SW 1271 (cell line): ENCODE measurements at places on chromosomes 1 and 21.

- DNase-seq, result no peak
Observed at GRCh38 chr1:241460098-241460873, 59.3 kb downstream of the FH start.

DNA sequence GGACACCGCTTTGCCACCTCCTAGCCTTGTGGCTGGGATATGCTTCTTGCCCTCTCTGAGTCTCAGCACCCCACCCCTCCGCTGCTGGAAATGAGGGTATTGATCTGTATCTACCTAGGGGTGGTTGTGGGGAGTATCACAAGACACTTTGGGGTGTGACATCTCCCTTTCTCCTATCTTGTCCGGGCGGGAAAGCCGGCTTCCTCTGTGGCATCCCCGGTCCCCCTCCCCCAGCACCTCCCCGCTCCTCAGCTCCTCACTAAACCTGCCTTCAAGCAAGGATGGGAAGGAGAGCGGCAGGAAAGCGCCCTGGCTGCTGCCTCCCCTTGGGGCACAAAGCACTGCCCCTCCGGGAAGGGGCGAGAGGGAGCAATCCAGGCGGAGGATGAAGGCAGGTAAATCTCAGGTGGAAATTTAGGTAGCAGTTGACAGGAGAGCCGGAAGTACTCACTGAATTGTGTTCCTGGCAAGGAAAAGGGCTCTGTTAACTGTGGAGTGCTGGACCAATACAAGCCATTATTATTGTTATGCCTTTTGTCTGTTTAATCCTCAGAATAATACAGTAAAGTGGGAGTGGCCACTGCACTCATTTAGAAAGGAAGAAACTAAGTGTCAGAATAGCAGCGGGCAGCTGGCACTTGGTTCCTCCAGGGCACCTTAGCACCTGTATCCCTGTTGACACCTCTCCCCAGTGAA, 49.0 kb upstream of the LRP8 start:
- DNase-seq, result no peak

DNA sequence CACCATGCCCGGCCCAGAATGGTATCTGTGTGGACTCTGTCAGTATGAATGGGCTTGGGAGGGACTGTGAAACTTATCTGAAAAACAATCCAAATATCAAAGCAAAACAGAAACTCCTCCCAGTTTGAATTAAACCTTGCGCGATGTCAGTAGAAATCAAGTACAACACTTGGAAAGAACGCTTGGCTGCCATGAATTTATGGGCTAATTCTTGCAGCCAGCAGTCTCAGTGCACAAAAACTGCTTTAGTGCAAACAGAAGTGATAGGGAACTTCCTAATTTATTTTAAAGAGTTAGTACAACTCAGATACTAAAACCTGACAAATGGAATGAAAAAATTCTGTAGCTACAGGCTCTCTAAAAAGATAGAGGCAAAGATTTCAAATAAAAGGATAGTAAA, 8.5 kb downstream of the CLCA1 start:
- no peak for DNase-seq

DNA sequence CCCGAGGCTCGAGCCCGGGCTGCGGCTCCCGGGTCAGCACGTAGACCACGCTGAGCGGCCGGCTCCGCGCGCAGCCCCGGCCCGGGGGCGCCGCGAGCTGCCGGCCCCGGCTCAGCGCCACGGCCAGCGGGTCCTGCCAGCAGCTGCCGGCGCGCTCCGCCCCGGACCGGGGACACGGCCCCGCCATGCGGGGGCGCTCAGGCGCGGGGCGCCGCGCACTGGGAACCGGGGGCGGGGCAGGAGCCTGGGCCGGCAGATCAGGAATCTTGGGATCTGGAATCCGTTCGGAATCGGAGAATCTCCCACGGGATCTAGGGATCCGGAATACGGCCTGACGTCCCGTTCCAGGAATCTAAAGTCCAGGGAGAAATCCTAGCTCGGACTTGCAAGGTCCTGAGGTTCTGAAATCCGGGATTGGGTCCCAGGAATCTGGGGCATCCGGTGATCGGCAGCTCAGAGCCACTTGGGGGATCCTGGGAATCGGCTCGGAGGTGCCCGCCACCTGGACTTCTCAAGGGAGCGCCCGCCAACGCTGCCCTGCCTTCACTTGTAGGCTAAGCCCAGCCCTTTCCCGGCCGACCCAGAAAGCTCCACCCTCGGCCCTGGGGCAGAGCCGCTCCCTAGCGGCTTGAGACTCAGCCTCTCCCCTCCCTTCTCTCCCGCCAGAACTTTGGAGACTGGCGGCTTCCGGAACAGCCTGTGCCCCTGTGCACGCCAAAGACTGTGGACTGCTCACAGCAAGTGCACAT, at the start of gene MAP3K6:
MAP3K6 (minus strand) TSS at position 551 of the 749 bp plus-strand sequence; CDS start at position 187, 364 bp downstream.
- DNase-seq, result peak; percentile 71

DNA sequence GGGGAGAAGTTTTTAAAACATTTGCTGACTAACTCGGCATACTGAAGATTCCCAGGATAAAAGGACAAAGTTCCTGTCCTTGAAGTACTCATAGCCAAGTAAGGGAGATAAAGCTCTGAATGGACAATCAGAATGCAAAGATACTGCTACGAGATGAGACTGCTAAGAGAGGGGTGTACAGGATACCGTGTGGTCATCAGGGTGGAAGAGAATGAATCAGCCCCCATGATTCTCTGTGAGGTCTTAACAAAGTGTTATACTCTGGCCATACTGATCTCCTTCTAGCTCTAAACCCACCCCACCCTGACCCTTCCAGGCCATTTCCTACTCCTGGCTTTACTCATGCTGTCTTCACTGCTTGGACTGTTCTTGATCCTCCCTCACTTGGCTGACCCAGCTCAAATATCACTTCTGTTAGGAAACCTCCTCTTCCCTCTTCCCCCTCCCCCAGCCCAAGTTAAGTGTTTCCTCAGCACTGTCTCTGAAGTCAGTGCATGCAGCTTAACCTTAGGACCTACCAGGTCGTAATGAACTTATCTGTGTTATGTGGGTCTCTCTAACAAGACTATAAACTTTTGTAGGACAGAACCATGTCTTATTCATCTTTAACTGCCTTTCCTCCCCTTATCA, 15.8 kb upstream of the MAGOH start:
- DNase-seq, result no peak

DNA sequence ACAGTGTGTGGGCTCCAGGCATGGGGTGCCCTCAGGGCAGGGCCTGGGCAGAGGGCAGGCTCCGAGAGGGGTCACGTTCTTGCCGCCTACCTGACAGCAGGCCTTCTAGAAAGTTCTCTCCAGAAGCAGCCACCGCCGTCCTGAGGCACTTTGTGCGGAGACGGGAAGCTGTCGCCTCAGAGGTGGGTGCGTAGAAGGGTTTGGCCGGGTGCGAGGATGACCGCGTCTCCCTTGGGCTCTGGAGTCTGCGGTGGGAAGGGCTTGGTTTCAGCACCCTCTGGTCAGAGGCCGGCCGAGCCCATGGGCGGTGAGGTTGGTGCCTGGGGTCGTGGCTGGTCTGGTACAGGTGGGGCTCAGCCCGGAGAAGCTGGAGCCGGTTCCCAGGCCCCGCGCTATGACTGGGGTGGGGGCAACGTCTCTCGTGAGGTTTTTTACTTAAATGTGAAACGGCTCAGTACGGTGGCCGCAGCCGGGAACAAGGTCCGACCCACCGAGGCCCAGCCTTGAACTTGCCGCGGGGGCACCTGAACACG, 10.1 kb upstream of the TTLL10 start:
- no peak for DNase-seq

- DNase-seq, result no peak
Observed at GRCh38 chr1:245240648-245241165, 85.9 kb downstream of the KIF26B start.

DNA sequence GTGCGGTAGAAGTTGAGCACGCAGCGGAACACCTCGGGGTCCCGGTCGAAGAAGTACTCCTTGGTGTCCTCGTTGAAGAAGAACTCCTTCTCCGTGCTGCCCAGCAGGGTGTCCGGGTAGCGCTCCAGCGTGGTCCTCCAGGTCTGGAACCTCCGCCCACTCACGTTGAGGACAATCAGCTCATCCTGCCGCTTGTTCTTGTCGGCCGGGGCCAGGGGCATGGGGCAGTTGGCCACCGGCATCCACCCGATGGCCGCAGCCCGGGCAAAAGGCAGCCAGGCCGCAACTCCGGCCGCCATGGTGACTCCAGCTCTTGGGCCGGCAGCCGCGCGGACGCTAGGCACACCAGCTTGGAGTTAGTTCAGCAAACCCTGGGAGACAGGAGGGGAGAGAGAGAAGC, 7.0 kb downstream of the KCND3 start:
- no peak for DNase-seq

DNA sequence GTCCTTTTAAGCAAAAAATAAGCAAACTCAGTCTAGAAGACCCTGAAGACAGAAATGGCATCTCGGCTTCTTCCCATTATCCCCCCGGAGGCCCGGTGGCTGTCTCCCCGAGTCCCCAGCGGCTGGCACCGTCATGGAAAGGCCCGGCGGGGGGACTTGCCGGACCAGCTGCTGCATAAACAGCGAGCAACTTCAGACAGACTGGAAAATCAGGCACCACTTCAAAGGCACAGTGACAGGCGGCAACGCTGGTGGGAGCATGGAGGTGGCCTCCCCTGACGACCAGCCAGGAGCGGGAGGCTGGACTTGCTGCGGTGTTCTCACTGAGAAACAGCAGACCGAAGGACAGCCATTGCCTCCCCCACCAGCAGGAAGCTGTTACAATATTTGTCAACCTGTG, 18.4 kb upstream of the C1QA start:
- DNase-seq, result no peak

GRCh38 chr1:201713086-201713810, 115.7 kb upstream of the IPO9 start:
- DNase-seq, result peak; percentile 85

- DNase-seq, result no peak
Observed at GRCh38 chr1:64302971-64303370, 99.5 kb downstream of the UBE2U start.

DNA sequence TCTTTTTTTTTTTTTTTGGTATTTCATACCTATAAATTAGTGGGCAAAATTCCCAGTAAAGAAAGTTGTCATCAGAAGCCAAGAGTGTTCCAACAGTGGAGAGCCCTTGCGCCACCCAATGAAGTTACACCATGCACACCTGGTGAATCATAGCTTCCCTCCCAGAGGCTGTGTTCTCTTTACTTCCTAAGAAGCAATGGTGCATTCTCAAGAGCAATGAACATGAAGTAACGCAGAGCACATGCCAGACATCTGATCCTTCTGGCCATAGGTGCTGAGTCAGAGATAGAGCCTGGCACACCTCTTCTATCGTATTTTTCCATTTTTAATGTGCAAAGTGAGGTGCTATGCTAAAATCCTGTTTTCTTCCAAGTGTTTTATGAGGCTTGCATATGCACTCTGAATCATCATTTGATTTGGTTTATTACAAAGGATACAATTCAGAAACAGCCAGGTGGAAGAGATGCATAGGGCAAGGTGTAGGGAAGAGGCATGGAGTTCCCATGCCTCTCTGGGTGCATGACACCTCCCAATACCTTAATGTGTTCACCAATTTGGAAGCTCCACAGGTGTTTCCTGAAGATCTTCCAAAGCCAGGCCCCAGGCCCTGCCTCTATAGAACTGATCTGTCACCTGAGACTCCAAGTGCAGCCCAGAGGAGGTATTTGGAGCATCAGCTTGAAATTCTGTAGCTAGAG, 408.0 kb downstream of the SIPA1L2 start:
- DNase-seq, result no peak

DNA sequence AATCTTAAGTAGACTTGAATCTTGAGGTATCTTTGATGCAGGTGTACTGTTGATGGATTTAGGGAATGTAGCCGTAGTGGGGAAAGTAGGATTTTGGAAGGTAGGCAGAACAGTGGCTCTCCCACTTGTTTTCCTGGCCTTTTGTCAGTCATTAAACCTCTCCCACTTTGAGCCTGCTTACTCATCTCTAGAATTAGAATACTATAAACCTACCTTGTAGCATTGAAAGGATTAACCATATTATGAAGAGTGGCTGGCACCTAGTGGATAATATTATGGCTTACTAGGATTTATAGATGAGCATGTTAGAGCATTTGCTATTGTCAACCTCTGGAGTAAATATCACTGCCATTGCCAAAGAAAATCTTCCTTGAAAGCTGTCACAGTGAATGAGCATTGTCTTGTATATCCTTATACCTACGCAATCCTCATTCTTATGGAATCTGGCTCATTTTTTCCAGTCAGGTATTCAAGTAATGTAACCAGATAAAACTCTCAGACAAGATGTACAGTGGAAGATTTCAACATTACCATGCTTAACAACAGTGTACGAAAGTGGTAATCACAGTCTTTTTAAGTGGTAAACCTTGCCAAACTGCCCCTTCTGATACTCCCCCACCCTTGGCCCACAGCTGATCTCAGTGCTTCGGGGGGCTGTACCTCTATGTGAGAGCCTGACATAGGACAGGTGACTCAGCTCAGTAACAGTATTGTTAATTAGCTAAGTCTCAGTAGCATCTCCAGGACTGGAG, 44.4 kb downstream of the SH3GLB1 start:
- no peak for DNase-seq

DNA sequence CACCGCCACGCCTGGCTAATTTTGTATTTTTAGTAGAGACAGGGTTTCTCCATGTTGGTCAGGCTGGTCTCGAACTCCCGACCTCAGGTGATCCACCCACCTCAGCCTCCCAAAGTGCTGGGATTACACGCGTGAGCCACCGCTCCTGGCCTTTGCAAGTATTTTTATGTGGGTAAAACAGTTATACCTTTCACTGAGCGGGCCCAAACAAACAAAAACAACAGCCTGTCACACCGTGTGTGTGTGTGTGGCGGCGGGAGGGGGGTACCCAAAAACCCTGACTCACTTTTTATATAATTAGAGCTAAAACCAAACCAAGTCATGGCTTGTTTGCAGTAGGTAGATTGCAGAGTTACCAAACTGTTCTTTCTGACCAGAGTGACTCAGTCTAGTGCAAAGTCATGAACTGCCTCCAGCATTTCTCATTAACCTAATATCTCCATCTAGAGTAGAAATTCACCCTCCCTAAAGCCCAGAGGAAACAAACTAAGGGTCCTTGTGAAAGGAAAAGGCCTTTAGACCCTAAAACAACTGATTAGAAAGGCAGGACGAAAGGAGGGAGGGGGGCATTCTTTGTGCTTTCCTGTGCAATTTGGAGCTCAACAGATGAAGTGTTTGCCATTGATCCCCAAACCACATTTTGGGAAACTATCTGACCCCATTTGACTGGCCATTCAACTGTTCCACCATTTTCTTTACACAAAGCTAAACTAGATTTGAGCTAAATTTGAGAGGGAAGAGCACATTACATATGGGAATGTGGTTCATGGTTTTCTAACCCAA, 181.0 kb downstream of the DHRS3 start:
- DNase-seq, result no peak

DNA sequence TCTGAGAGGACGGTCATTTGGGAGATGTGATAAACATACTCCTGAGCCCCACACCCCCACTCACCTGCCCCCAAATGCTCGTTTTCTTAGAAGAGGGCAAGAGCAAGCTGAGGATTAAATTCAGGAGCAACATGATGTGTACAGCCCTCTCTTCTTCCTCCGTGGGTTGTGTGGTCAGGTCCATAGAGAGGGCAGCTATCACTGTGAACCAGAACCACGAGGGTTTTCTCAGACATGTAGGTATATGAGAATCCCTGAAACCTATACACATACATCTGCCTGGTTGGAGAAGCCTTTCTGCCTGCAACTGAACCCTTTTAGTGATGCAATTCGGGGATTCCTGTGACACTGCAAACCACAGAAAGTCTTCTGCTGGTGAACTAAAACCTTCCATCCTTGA, 38.9 kb downstream of the PGM1 start:
- no peak for DNase-seq

- no peak for DNase-seq
Observed at GRCh38 chr1:81420760-81421159, 380.0 kb upstream of the ADGRL2 start.

- no peak for DNase-seq
Observed at GRCh38 chr1:97143236-97143882, 421.8 kb downstream of the PTBP2 start.
